ENCODE measurements at places on chromosomes 2 and 18.

DNA sequence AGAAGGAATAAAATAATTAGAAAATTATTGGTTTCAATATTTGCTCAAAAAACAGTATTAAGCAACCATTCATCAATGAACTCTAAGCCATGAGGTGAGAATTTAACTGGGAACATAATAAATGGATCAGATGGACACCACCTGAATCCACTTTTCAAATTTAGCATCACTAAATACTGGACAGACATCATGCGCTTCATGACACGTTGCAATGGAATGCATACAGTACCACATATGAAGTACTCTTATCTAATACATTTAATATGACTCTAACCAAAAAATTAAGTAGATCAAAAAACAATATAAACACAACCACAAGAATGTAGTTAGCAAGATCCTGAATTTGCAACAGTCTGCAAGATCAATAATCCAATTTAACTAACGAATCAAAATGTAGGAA, 76.6 kb downstream of the COBLL1 start:
- no peak for DNase-seq

DNA sequence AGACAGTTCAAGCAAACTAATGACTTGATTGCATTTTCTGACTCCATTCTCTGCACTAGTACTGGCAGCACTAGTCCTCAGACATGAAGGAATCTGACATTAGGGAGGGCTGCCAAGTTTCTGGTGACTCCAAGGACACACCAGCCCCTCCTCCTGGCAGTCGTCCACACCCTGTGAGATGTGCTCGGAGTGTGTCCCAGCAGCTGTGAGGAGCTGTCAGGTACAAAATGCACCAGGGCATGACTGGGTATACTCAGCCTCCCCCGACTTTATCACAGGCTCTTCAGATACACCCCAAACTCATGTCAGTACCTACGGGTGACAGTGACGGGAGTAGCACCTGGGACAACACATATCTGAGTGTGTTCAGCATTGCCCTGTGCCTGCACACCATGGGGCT, 43.1 kb downstream of the EDAR start:
- DNase-seq, result no peak

DNA sequence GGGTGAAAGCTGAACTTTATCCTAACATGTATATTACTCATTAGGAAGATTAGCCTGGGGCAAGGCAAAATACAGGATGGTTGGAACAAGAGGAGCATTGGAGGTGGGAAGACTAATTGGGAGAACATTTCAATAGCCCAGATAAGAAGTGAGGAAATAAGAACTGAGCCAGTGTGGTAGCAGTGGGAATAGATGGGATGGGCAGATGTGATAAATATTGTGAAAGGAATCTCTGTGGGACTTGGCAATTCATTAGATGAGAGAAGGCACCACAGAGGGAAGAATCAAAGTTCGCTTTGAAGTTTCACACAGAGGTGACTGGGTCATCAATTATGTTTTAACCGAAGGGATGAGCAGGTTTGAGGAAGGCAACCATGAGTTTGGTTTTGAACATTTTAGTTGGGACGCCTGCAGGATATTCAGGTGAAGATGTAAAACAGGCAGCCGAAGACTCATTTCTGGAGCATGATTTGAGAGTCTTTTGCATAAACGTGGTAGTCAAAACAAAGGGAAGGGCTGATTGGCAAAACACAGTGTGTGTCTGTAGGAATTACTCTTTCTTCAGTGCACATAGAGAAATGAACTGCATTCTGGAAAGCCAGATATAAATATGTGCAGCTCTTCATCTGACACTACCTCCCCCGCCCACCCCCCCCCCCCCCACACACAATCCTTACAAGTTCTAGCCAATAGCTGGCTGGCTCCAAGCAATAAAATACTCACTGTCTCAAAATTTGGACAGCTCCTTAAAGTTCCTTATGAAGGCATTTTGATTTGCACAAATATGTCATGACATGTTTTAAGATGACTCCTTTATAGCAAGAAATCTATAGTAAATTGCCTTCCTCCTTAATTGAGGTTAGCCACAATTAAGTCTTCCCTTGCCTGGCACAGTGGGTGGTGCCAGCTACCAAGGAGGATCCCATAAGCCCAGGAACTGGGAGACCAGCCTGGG, 1.9 kb upstream of the SLC1A4 start:
- no peak for DNase-seq

DNA sequence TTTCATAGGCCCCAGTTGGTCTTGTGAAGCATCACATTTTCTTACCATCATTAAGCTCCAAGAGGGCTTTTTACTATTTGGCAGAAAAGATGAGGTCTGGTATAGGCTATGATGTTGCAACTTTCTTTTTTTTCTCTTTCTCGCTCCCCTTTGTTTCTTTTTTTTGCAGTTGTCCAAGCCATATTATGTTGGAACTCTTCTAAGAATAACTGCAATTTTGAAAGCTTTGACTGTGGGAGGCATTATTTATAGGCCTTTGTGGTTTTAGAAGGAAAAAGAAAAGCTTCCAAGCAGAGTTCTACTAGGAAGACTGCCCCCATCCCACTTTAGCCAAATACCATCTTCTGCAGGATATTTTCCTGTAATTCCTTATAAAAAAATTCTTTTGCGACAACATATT, 571.6 kb downstream of the ARHGAP15 start:
- DNase-seq, result no peak

DNA sequence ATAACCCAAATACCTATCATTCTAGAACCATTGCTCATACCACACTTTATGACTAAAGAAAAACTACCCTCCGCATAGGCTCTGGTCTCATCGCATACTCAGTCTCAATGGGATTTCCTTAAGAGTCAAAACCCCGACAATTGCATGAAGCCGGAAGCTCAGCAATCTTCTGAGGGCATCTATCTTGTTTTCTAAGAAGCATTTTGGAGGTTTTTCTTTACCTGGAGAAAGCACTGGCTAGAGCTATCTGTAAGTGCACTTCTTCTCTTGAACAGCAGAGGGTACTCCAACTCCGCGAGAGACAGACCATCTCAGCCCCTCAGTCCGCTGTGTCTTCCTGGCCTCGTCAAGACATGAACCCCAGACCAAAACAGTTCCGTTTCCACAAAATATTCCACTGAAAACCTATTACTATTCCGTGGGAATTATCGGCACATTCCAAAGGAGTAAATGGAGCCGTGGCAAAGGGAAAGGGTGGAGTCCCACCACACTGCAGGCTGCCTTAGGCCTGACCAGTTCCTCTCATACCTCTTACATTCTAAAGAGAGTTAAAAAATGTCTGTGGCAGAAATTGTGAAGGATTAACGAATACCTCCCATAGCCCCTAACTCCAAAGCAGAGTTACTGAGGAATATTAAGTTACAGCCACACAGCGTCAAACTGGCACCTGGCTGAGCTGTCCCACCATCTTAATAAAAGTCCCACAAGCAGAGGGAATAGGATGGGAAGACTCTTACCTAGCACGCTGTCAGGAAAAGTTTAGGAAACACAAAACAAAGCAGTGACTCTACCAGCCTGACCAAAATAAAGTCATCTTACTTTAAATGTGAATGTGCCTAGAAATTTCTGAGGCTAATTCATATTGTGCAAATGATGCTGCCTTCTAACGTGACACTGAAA, 325.6 kb upstream of the VRK2 start:
- DNase-seq, result no peak

DNA sequence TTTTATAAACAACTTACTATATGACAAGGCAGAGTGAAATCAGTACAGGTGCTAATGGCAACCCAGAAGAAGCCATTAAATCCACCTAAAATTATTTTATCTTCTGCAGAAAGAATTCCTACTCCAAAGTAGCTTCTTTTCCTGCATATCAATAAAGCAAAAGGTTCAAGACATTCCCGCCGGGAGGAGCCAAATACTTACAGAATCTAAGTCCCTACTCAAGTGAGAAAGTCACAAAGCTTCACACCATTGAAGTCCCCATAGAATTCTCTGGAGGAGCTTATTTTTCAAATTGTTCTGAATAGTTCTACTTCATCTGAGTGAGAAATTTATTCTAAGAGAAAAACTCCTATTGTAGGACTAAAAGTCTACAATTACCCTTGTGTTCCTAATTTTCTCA, 233.7 kb upstream of the HNRNPA3 start:
- DNase-seq, result no peak

- no peak for DNase-seq
These were observed 549.4 kb downstream of the NYAP2 start for GRCh38 chr2:225948903-225949302.

- no peak for DNase-seq
These were observed 88.4 kb downstream of the CABLES1 start for GRCh38 chr18:23223641-23224040.

DNA sequence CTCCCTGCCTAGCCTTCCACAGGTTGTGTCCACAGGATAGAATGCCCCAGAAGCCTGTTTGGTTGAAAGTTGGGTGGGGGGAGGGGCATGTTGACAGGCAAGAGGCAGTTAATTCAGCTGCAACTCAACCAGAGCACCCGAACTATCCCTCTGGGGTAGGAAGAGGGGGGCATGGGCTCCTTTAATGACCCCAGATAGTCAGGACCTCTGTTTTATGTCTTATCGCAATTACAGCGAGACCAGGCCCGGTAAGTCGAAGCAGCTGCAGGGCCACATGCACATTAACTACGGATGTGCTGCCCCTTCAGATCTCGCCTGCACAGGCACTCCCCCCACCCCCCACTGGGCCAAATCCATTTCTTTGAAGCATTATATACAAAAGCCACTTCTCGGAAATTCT, 363.8 kb upstream of the HNRNPA3 start:
- DNase-seq, result no peak

- DNase-seq, result no peak
These were observed 101.7 kb downstream of the AGAP1 start for GRCh38 chr2:235595422-235596010.

GRCh38 chr2:64979744-64980143, 9.5 kb upstream of the SLC1A4 start:
- no peak for DNase-seq

GRCh38 chr18:6156446-6156845, 258.3 kb downstream of the L3MBTL4 start:
- no peak for DNase-seq

Measured in activated T-helper 1 cell treated with anti-CD3 and anti-CD28 coated beads, Interleukin-2, amount 50 U/mL, for 16 hours (primary cell).